ENCODE measurements at places on chromosomes 16 and 17.

- DNase-seq = no peak
Measured at GRCh38 chr17:2852729-2853282, 56.6 kb downstream of the RAP1GAP2 start.

- no peak for DNase-seq
Measured at GRCh38 chr17:81909966-81910839, 996 bp downstream of the PCYT2 start.

GRCh38 chr16:14353340-14353739 lies 276.7 kb downstream of the PARN start:
- DNase-seq = no peak

GRCh38 chr17:39777534-39778365 lies 40.0 kb downstream of the GRB7 start:
- no peak for DNase-seq

- DNase-seq = no peak
Measured at GRCh38 chr16:17283016-17283415, 187.7 kb downstream of the XYLT1 start.

DNA sequence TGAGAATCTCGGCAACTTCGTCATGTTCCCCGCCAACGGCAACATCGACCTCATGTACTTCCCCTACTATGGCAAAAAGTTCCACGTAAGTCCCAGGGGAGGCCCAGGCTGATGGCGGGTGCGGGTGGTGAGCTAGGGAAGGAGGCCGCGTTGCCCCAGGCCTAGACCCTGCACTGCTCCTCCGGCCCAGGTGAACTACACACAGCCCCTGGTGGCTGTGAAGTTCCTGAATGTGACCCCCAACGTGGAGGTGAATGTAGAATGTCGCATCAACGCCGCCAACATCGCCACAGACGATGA lies 4.8 kb downstream of the ATP1B2 start:
- no peak for DNase-seq

GRCh38 chr16:50802000-50802399 lies 60.1 kb downstream of the CYLD start:
- DNase-seq = no peak

GRCh38 chr16:9425236-9425635 lies 333.8 kb downstream of the HAPSTR1 start:
- no peak for DNase-seq

Data from endothelial cell of umbilical vein (primary cell).